ENCODE measurements at places on chromosomes 2 and 18.
A peak's percentile ranks its signal among the peaks of the same experiment; 100 is the strongest.

- DNase-seq = no peak
Measured at GRCh38 chr2:143564419-143564818, 435.2 kb downstream of the ARHGAP15 start.

DNA sequence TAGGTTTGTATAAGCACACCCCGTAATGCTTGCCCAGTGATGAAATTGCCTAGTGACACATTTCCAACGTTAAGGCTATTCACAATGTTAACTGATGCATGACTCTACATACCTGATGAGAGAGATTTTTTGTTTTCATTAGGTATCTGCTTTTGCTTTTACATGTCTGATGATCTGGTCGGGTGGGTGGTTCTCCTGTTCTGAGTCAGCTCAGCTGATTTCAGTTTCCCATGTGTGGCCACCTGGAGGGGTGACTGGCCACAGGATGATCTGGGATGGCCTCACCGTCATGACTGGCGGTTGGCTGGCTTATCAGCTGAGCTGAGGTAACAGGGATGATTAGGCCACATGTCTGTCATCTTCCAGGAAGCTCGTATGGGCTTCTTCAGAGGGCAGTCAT is 33.8 kb upstream of the ACYP2 start:
- no peak for DNase-seq

DNA sequence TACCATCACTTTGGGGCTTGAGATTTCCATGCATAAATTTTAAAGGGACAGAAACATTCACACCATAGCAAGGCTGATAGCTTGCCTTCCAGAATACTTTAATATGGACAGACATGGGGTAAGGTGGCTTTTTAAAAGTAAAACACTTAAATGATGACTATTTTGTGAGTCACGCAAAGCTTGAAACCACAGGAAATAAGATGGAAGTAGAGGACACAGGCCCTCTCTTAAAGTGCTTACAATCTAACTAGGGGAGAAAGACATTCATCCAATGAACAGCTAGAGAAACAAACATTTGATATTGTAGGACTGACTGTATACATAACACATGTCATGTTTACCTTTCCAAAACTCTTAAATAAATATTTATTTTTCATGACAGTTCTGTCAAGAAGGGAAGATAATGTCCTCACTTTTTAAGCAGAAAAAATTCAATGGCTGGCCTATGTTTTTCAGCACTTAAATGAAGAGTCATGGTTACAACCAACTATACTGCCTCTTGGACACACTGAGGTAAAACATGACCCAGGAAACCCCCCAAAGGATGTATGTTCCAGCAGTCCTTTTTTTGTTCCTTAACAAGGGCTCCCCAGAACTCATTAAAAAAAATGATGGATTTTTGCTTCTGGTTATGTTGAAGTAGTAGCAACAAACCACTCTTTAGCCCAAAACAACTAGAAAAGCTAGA is 120.0 kb upstream of the RBMS1 start:
- no peak for DNase-seq

DNA sequence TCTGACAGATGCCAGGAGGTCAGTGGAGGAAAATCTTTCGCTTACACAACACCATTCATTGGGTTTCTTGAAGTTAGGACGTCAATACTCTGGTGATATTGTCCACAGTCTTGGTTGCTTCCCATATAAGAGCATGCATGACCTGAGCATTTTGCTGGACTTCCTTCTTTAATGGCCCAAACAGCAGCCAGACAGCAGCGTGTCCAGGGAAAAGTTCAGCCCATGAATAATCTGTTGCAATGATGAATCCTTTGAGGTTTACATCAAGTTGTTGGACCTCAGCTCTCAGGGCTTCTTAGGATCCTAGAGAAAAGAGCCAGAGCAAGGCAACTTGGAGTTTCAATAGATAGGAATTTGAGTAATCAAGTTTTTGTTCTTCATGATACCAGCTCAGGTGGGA is 155.6 kb upstream of the MGAT5 start:
- no peak for DNase-seq

GRCh38 chr2:191209340-191209739 is 35.9 kb upstream of the MYO1B start:
- no peak for DNase-seq

DNA sequence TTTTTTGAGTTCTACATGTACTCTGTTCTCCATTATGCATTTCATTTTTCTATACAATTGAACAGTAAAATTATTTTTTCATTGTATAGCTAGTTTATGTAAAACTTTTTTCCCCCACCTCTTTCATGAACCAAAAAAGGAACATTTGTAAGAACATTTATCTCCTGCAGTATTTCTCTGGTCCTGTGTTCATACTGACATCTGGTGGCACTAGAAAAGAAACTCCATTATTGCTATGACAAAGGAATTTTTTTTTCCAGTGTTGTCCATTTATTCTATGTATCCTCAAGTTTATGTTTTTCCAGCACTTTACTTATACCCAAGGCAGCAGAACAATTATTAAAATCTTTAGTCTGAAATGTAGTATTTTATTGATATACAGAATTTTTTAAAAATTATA is 27.4 kb upstream of the CHAC2 start:
- DNase-seq = peak; percentile 2

GRCh38 chr2:218927422-218927821 is 32.0 kb upstream of the CDK5R2 start:
- DNase-seq = no peak

DNA sequence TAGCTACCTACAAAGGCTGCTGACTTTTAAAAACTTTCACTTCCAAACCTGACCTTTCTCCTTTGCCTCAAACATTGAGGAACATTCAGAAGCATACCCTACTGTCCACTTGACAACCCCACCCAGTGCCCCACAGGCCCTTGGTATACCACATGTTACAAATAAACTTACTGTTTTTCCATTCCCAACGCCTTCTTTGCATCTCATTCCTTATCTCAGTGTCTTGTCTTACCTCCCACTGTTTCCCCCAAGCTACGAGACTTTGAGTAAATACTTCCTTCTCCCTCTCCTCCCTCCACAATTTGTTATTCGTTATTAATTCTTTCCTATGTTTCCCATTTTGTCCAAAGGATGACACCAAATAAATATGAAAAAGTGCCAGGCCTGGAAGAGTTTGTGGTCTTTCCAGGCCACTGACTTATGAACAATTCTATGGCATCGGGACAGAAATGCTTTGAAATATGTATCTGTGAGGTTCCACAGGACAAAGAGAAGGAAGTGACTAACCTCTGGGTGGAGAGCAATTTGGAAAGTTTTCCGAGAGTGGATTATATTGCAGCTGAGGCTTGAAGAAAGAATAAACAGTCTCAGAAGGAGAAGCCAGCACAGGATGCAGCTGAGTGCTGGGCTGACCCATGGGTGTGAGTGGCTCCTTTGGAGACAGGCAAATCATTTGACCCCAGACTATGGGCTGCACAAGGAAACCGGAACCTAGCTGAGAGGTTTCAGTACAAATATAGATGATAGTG is 409.0 kb downstream of the LPIN1 start:
- DNase-seq = no peak

- DNase-seq = no peak
Measured at GRCh38 chr2:3195641-3196476, 181.8 kb downstream of the EIPR1 start.

- no peak for DNase-seq
Measured at GRCh38 chr2:190889175-190889943, 8.7 kb downstream of the GLS start.

DNA sequence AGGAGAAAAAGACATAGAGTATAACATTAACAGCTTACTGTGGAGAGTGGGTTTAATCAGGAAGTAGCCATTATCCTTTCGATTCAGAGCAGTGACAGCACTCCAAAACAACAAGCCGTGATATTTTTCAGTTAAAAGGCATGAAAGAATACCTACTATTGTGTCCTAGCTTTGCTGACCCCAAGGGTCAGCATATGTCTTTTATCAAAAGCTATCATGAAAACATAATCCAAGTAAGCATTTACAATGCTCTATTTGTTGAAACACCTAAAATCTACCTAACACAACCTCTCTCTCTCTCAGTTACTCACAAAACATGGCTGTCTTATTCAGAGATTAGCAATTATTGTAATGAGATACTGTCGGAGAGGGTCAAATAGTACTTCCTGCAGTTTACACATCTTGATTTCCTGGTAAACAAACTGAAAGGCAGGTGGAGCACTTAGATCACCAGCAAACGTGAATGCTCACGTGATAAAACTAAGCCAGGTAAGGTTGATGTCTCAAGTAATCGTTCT is 100.0 kb downstream of the BAZ2B start:
- DNase-seq = peak; percentile 96

- no peak for DNase-seq
Measured at GRCh38 chr18:70200286-70200685, 5.2 kb downstream of the RTTN start.

DNA sequence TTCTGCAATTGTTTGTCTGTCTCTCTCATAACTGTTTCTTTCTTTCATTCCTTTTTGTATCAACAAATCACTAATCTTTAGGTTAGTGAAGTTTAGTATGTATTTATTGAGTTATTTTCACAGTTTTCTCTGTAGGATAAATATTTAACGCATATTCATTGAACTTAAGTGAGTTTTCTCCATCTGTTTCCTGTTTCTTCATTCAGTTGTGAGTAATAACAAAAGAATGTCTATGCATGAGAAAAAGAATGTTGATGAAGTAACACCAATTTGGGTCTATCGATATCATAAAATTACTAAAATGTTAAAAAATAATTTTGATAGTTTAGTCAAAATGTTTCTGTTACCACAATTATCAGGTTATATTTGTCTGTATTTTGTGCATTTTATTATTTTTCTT is 948.0 kb downstream of the DSC3 start:
- DNase-seq = no peak
